ENCODE measurements at places on chromosomes 4 and X.
A peak's percentile ranks its signal among the peaks of the same experiment; 100 is the strongest.

DNA sequence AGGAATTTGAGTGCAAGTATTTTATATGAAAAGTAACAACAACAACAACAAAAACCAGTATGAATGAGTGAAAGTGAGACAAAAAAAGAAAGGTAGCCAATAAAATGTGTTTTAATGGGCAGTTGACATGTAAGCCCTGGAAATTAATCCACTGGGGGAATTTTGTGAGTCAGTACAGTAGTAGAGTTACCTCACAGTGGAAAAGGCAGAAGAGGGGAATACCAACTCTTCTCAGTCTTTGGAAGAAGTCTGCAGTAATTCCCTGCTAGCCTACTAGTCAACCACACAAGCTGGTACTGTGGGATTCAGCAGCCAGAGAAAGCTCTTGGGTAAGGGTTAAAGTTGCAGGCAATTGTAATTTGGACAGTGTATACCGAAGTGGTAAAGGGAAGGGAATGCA, 76.3 kb upstream of the IL15 start:
- DNase-seq = no peak

- peak; percentile 31 for DNase-seq
Observed at GRCh38 chrX:119790977-119791436, 423 bp downstream of the RPL39 start.

GRCh38 chr4:119841361-119841760, 212.8 kb upstream of the PDE5A start:
- no peak for DNase-seq

- DNase-seq = no peak
Observed at GRCh38 chr4:94978904-94979303, 221.1 kb downstream of the BMPR1B start.

GRCh38 chr4:2241003-2241402, 918 bp downstream of the HAUS3 start:
- DNase-seq = no peak

DNA sequence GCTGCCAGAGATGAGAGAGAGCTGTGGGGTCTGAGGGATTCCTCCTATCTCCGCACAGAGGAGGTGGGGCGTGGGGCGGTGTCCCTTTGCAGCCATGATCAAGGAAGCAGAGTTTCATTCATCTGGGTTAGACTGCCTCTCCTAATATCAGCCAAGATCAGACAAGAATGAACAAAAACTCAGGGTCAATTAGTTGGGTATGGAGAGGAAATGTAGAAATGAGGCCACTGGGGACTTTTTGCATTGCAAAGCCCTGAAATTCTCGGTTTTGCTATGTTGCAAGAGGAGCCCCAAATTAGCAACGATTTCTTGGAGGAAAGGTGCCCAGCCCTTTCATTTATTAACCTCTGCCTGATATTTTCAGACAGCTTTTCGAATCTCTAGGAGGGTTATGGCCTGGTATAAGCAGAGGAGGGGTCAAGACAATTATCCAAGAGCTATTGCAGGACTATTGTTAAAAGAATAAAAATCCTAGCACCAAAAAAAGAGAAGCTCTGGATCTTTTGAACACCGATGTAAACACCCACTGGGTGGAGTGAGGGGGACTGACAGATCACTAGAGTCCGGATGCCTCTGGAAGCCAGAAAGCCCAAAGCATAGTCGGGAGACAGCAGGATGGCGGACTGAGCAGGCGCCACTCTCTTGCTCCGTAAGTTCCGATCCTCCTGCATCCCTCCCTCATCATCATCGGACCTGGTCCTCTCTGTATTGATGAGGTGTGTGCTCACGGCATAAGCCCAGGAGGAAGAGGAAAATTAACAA, 34.4 kb upstream of the ACSL1 start:
- DNase-seq = no peak

DNA sequence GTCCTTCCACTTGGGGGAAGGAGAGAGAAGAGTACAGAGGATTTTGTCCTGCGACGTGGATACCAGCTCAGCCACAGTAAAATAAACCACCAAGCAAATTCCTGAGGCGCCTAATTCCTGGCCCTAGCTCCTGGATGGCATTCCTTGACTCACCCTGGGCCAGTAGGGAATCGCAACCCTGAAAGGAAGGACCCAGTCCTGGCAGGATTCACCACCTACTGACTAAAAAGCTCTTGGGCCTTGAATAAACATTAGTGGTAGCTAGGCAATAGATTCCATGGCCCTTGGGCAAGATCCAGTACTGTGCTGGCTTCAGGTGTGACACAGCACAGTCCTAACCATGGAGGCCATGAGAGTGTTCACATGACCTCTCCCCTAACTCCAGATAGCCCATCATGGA, 45.6 kb downstream of the GABRA3 start:
- DNase-seq = no peak

DNA sequence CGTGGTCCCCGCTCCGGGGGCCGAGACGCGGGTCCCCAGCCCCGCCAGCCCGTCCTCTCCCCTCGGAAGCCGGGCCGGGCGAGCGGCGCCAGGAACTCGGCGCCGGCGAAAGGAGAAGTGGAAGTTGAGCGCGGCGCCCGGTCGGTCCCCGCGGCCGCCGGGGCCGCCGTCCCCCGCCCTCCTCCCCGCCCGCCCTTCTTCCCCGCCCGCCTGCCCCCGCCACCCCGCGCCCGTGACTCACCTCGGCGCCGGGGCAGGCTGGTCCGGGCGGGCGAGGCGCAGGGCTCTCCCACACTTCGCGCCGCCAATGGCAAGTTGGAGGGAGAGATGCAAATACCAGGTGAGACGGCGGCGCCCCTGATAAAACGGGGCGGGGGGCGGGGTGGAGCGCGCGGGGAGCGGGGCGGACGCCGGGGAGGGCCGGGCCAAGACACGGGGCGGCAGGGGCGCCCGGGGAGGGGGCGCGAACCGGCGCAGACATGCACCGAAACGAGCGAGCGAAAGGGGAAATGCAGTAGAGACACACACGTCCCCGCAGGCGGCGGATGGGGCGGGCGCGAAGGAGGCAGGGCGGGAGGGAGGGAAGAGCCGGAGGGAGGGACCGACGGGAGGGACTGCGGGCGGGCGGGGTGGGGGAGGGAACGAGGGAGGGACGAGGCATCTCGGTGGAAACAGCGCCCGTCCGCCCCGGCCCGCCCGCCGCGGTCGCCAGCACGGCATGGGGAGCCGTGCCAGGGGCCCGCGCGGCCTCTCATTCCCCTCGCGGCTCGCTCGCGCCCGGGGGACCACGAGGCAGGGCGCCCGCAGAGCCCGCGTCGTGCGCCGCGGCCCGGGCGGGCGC, at the start of gene ELF4:
ELF4 (minus strand) TSS at position 119 of the 841 bp plus-strand sequence. CDS start 29,167 bp downstream, outside the sequence.
- peak; percentile 80 for DNase-seq
